Stimulated activated CD8-positive, alpha-beta memory T cell treated with anti-CD3 and anti-CD28 coated beads, Interleukin-7, amount 100 ng/mL, for 4 hours (primary cell): ENCODE measurements at places on chromosomes 13 and 19.

GRCh38 chr13:29935309-29935981 is 85.0 kb upstream of the UBL3 start:
- DNase-seq = peak; percentile 44

- DNase-seq = peak; percentile 86
Measured at GRCh38 chr19:41887711-41888382, 4.9 kb downstream of the ARHGEF1 start.

DNA sequence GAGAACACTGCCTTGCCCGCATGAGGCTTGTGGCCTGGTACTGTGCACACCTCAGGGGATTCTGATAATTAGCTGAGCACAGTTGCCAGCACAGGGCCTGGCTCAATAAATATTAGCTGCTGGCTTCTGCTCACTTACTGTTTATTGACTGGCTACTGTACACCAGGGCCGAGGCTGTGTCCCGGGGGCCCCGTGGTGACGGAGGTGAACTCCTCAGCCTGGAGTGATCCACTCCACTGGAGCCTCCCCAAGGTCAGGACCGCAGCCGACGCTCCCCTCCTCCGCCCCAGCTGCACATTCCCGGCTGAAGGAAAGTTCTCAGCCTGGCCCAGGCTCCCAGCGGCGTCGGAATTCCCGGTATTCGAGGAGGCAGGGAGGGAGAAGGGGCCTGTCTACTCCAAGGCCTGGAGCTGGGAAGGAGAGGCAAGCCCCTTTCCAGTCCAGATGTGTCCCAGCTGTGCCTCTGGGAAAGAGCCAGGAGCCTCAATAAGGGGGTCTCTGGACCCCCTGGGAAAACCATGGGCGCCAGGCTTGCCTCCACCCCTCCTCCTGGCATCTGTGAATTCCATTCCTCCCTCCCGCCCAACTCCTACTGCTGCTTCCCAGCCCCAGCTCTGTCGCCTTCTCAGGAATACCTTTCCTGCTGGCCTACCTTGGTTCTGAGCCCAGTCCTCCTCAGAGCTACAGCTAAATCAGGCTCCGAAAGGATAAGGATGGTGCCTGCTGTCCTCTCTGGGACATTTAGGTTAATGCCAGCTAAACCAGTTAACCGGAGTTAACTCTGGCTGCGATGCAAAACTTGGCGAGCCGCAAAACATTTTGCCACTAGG is 7.3 kb downstream of the RPS16 start:
- DNase-seq = no peak

GRCh38 chr19:42140125-42140754 is 8.0 kb upstream of the POU2F2 start:
- DNase-seq = no peak

- no peak for DNase-seq
Measured at GRCh38 chr13:89363144-89363543, 1692.0 kb downstream of the SLITRK5 start.
